ENCODE measurements at places on chromosomes 7 and 10.

GRCh38 chr10:79136236-79137005, 67.7 kb downstream of the ZMIZ1 start:
- DNase-seq, result no peak

DNA sequence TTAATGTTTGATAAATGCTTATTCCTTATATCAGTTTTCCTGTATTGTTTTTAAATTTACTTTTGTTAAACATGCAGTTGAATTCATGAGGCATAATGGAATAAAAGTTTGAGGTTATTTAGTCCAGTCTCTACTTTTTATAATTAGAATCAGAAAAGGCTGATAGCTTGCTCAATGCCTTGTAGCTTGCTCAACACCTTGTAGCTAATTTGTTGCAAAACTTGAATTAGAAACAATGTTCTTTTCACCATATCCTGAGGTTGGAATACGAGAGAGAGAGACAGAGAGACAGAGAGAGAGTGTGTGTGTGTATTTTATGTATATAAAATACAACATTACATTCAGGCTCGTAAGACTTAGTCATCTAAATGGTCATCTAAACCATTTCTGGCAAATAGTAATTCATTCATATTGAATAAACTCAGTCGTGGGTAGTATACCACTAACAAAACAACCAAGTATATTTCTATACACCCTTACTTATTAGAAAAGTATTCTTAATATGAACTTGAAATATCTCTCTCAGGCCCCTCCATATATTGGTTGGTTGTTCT, 243.5 kb downstream of the ADK start:
- no peak for DNase-seq

DNA sequence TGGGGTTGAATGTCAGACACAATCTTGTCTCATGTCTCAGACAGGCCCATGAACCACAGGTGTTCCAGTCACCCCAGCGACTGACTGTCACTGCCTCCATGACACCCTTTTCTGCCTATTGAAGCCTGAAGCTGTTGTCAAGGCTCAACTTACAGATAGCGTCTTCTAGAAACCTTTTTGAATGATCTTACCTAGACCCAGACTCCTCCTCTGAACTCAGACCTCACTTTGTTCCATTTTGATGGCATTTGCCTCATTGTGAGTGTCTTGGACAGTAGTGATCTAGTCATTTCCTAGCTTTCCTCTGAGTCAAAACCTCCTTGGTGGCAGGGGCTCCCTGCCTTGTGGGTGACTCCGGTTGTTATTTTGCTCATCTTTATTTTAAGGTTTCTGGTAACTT, 98.3 kb upstream of the AGK start:
- no peak for DNase-seq

- DNase-seq, result no peak
These were observed 48.5 kb downstream of the FOXL3 start for GRCh38 chr7:338295-339061.

GRCh38 chr10:130212746-130213145, 76.6 kb downstream of the GLRX3 start:
- no peak for DNase-seq

- peak; percentile 98 for DNase-seq
These were observed 38.5 kb downstream of the ZNF777 start for GRCh38 chr7:149422162-149422913.

GRCh38 chr7:65503434-65504152, 129.9 kb downstream of the ZNF92 start:
- DNase-seq, result no peak

- DNase-seq, result no peak
These were observed 1.2 kb downstream of the PHKG1 start for GRCh38 chr7:56091591-56091990.

DNA sequence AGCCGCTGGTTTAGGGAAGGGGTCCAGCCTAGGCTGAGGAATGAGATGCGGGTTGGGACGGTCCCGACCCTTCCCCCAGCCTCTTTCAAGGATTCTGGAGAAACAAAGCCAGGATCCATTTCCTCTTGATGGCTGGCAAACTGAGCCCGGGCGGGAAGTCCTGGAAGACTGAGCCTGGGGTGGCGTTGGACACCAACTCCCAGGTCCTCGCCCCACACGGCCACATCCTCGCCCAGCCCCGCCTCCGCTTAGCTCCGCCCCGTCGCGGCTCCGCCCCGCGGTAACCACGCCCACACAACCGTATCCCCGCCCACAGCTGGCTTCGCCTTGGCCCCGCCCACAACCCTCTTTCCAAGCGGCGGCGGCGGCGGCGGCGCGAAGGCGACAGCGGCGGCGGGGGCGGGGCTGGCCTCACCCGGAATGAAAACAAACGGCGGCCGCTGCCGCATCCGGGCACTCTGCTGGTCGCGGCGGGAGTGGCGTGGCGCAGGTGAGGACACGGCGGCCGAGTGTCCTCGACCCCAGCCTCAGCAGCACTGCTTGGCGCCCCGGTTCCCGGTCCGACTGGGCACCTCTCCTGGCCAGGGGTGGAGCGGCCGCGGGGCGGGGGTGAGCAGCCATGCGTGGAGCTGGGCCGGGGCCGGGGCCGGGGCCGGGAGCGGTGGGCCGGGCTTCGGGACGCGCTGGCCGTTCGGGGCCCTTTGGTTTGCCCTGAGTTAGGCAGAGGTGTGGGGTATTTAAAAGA, at the start of gene NUB1:
NUB1 (plus strand) TSS at position 456 of the 745 bp plus-strand sequence. CDS start 3,538 bp downstream, outside the sequence.
- peak; percentile 100 for DNase-seq

DNA sequence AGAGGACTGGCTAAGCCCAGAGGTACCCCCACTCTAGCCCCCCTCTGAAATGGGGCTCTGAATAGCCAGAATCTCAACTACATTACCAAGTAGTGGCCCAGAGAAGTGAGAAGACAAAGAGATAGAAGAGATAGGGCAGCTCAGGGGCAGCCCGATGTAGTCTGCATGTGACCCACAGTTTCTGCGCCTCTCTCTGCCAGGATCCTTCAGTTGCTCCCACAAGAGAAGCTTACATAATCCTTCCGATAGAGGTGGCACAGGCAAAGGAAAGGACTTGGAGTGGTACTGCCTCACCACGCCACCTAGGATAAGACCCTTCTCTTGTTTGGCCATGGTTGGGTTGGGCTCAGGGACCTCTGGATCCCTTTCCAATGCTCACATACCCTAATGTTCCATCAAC, 5.4 kb upstream of the PDE1C start:
- no peak for DNase-seq

Measured in K562 (cell line).